ENCODE measurements at places on chromosomes 2 and 18.

DNA sequence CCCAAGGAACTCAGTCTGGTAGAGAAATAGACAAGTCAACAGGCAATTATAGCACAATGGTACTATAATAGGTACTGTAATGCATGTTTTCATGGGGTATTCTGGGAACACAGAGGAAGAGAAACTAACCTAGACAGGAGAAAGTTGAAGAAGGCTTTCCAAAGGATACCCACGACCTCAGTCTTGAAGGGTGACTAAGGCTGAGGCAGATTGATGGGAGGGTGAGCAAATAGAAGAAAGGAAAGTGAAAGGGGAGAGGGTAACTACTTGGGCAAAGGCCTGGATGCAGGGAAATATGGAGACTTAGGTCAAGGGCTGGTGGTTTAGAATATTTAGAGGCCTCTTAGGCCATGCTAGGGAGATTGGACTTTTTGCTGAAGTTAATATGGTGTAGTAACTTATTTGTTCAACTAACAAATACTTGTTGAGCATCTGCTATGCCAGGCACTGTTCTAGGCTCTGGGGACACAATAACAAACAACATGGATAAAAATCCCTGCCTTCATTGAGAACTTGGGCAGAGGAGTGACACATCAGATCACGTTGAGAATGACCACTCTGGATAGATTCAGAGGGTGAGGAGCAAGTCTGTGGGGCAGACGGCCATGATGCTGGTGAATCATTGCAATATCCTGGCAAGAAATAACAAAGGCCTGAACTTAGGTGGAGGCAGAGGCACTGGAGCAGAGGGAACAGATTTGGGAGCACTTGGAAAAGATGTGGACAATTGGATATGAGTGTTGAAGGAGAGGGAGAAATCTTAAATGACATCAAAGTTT is 56.4 kb downstream of the PLB1 start:
- DNase-seq = peak; percentile 19

DNA sequence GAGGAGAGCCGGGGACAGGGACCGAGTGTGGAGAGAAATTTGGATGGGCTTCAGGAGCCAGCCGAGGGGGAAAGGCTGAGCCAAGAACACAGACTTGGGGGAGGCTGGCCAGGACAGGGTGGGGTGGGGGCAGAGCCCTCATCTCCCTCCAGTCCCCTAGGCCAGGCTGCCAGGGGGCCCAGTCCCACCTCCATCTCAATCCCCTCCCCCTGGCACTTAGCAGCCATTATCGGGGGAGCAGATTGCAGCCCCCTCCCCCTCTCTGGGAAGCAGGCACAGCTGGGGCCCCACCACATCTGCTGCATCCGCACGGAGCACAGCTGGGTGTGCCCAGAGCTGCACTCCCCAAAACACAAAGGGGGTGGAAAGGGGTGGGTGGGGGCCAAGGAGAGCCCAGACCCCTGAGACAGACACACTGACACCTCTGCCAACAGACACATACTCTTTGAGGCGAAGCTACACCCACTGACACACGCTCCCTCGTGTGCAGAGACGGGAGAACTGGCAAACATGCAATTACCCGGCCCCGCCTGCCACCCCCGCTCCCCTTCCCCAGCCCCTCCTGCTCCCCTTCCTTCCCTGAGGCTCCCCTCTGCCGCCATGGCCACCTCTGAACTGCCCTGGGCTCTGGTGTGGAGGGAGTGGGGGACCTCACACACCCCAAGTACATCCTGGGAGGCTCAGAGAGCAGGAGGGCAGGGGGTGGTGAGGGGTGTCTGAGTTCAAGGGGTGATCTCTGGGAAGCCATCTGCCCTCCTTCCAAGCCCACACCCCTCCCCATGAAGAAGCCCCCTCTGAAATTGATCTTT is 5.1 kb upstream of the ASIC4 start:
- no peak for DNase-seq

DNA sequence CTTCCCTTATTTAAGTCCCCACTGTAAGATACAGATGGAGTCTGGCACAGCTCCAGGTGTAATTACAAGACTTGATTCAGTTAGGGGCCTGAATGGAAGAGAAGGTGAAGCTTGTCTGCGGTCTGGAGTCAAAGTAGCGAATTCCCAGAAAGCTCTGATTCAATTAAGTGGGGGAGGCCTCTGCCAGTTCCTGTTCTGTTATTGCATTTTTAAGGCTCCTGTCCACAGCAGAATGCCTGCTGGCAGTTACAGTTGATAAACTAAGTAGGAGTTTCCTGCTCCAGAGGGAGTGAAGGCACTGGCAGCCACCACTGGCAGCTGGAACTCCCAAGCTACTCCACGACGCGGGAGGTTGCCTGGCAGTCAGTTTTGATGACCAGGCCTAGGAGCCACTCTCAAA is 181.1 kb downstream of the SOCS6 start:
- no peak for DNase-seq

DNA sequence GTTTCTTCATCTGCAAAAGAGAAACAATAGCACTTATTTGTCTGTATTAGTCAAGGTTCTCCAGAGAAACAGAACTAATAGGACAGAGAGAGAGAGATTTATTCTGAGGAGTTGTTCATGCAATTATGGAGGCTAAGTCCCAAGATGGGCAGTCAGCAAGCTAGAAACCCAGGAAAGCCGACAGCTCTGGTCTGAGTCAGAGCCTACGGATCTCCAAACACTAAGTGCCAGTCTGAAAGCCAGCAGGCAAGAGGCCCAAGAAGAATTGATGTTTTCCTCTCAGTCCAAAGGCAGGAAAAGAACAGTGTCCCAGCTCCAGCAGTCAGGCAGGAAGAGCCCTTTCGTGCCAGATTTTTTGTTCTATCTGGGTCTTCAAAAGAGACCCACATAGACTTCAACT is 36.5 kb upstream of the SLC66A3 start:
- no peak for DNase-seq

- no peak for DNase-seq
Observed at GRCh38 chr2:159267921-159268320, 18.6 kb downstream of the WDSUB1 start.

All from RKO (cell line).